ENCODE measurements at places on chromosomes 7 and 10. TPM values are rescaled to one million over a fixed set of nuclear protein-coding genes. Genes with fewer than 3 reads are reported as not detected.

The CPN1 gene
- not detected for total RNA-seq

The GNGT1 gene
- total RNA-seq: not detected

GRCh38 chr7:16060502-16060901, 360.8 kb downstream of the CRPPA start:
- DNase-seq: no peak

- DNase-seq: no peak
Observed at GRCh38 chr10:101054351-101054750, 7.4 kb upstream of the KAZALD1 start.

GRCh38 chr7:68058014-68058413, 1061.4 kb downstream of the TYW1 start:
- no peak for DNase-seq

DNA sequence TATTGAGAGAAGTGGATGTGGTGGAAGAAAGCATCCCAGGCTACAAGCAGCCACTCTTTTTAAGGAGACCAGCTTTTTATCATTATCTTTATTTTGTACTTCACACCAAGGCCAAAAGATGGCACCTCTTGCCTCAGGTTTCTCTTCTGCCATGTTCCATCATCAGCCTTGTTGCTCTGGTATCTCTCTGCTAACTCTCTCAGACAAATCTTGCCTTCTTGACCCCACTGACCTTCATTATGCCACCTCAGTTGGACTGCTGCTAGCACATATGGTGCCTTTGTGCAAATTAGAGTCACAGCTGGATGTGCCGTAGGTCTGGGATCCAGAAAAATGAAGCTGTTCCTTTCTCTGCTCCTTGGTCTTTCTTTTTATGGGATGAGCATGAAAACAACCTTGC, 47.1 kb upstream of the DYNC1I1 start:
- DNase-seq: no peak

GRCh38 chr10:112498806-112499205, 51.8 kb downstream of the VTI1A start:
- no peak for DNase-seq

DNA sequence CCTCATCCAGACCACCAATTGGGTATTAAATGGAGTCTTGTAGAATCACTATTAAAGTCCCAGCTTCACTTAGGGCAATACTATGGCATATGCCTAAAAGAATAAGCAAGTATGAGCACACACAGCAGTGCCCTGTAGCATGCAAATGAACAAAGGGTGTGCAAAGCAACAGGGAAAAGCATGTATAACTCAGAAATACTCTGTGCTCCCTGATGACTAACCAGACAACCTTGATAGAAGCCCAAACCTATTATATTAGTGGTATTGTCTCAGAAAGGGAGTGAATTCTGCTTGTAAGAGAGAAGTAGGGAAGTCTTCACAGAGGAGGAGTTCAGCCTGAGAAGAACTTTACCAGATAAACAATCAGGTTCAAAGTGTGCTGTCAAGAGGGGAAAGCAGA, 131.2 kb downstream of the DGKI start:
- DNase-seq: no peak
